Psoas muscle (tissue), 8 donors: ENCODE measurements at places on chromosomes 7 and 10. TPM values are rescaled to one million over a fixed set of nuclear protein-coding genes. Genes with fewer than 3 reads are reported as not detected.

The TNS3 gene
- total RNA-seq: 75.3 TPM

The UPK3B gene
- 0.77 TPM for total RNA-seq

The GNAT3 gene
- not detected for total RNA-seq

The FFAR4 gene
- total RNA-seq: not detected

The PLXNA4 gene
- total RNA-seq: 0.88 TPM

The PIP4K2A gene
- total RNA-seq: 5.9 TPM

The THSD7A gene
- 1.4 TPM for total RNA-seq

The C10orf143 gene
- 5.1 TPM for total RNA-seq

The USP6NL gene
- total RNA-seq: 4.3 TPM

The SPACDR gene
- total RNA-seq: not detected

The FAM171A1 gene
- total RNA-seq: 3.9 TPM

The CALHM1 gene
- total RNA-seq: not detected

The EBF3 gene
- total RNA-seq: 4.5 TPM

The CLDN3 gene
- not detected for total RNA-seq

The MYH16 gene
- not detected for total RNA-seq
